ENCODE measurements at places on chromosomes 3 and 15.

DNA sequence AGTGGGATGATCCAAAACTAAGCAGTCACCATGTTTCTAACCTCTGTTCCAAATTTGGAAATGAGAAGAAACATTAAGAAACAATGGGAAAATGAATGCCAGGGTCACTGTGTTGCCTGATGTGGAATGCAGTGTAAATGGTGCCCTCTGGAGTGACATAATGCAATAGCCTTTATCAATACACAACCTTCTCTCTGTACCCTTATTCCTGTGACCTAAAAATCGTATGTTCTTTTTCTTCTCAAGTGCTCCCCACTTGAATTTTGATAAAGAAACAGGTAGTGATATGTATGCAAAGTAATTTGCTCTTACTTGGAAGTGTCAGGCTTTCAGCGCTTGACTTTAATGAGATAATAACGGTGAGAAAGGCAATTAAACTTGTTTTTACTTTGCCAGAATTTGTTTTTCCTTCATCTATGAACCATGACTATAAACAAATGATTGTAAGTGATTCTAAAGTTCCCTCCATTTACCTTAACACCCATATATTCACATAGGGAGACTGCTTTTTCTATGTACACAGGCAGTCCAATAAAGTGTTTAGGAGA, 145.8 kb upstream of the THRB start:
- DNase-seq = no peak

DNA sequence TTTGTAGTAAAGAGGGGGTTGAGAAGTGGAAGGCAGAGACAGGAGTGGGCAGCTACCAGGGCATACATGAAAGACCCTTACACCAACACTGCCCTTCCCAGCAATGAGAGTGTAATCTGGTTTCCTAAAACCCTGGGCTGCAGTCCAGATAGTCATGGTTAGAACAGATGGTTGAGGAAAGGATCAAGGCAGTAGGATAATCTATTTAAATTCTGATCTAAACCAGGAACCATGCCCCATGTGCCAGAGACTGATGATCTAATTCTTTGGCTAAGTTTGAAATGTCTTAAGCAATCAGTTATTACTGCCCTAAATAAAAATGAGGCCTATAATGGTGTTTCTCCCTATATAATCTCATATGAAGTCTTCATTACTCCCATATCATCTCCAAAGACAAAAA, 59.6 kb downstream of the PRTG start:
- no peak for DNase-seq

GRCh38 chr3:181050738-181051137, 61.2 kb upstream of the DNAJC19 start:
- DNase-seq = no peak

DNA sequence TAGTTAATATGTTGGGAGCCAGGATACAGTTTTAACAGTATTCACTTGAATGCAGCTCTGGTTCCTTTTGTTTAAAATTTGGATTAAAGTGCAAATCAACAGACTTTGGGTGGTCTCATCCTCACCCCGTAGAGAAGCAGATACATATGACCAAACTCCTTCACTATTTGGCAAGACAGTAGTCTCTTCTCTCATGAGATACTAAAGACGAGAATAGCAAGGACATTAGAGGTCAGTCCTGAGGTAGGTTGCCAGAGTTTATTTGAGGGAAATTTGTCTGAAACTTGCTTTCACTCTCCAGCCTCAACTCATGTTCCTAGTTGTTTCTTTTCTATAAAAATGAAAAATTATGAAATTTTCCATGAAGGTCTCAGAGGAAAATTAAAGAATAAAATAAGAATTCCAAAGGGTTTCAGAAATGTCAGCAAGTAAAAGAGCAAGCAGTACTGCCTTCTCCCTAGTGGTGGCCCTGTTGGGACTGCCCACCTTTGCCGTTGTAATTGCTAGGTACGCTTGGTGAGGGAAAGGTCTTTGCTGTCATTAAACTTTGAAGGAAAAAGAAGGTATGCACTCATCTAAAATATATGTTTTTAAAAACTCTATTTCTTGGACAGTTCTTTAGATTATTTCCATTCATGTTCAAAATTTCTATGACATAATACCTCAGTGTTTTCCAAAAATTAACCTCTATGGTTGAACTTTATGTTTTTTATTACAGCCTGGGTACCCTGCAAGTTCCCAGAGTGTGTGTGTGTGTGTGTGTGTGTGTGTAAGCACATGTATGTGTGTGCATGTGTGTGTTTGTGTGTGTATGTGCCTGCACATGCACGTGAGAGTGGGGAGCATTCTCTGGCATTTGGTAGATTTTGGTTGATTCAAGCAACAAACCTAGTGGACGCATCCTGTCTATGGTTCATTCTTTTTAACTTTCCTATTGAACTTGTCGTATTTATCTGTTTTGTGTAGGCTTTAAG, 111.4 kb downstream of the CMSS1 start:
- DNase-seq = no peak

DNA sequence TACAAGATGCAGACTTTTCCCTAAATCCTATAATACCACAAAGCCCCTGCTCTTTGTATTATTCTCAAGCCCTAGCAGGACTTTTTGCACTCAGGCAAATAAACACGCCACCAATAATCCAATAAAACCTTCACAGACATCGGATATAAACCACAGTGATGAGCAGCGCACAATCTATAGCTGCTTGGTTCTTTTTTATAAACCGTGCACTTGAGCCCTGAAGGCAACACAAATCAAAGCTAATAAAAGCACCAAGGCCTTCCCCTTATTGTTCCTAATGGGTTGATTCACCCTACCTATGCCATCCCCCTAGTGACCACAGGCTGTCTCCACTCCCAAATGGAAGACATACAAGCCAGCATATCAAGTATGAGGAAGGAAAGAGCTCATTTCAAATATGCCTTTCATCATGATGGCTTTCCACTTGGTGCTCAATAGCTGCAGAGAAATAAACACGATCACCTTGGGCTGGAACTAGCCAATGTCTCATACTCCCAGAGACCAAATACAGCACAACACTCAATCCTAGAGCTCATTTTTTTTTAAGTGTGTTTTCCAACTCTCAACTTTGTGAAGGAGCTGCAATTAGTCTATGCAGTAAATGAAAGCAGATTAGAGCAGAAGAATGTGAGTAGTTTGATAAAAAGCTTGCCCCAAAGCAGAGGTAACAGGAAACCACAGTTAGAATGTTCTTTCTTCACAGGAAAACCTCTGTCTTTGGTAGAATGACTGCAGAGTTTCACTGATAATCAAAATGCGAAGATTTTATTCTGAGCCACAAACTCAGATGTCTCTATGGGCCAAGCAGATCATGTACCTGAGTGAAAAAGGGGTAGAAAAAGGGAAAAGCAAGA, 573.9 kb downstream of the AGBL1 start:
- DNase-seq = peak; percentile 56

- DNase-seq = no peak
These were observed 79.3 kb upstream of the SNRPA1 start for GRCh38 chr15:101374326-101374725.

- no peak for DNase-seq
These were observed 99.7 kb upstream of the ABHD17C start for GRCh38 chr15:80595396-80595795.

- DNase-seq = no peak
These were observed 41.5 kb downstream of the IDH2 start for GRCh38 chr15:90060797-90061196.

DNA sequence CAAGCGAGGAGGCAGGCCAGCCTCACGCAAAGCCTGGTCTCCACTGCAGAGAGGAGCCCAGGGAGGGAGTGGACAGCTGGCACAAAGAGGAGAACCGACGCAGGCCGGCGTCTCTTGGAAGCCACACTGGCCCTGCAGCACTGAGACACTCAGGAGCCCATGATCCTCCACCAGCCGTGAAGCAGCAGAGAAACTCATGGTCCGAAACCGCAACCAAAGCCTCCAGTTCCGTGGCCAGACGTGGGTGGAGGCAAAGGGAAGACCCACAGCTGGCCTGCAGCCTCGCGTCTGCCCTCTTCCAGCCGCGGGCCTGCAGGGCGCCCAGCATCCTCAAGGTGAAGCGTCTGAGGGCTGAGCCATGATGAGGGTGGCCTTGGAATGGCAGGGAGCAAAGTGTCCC, 62.2 kb upstream of the SEC61A1 start:
- no peak for DNase-seq
